Foreskin keratinocyte (primary cell): ENCODE measurements at places on chromosomes 4 and X. TPM values are rescaled to one million over a fixed set of nuclear protein-coding genes. Genes with fewer than 3 reads are reported as not detected.
A peak's percentile ranks its signal among the peaks of the same experiment; 100 is the strongest.

GPR50 gene
- not detected in 2 replicates for total RNA-seq

DNA sequence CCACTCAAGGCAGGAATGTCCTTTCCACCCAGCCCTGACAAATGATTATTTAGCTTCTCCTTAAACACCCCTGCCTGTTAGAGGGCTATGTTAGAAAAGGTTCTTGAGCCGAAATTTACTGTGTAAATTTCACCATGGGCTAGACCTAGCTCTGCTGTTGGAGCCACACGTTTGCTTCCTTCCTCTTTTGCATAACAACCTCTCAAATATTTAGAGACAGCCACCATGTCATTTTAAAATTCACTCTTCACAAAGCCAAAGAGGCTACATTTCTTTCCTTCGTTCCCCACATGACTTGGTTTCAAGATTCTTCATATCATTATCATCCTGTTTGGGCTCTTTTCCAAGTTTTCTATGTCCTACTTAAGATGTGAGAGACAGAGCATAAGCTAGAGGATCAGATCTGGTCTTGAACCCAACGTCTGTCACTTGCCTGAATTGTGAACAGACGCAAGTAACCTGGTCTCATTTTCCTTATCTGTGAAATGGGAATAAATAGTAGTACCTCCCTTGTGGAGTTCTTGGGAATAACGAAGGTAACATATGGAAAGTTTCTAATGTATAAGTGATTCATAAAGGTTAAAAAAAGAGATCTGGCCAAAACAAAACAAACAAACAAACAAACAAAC lies 6.7 kb downstream of the DOCK11 start:
- DNase-seq, result no peak

NDNF gene
- not detected in 2 replicates for total RNA-seq

GRCh38 chrX:139538907-139539790 lies 8.6 kb downstream of the F9 start:
- no peak for DNase-seq

DNA sequence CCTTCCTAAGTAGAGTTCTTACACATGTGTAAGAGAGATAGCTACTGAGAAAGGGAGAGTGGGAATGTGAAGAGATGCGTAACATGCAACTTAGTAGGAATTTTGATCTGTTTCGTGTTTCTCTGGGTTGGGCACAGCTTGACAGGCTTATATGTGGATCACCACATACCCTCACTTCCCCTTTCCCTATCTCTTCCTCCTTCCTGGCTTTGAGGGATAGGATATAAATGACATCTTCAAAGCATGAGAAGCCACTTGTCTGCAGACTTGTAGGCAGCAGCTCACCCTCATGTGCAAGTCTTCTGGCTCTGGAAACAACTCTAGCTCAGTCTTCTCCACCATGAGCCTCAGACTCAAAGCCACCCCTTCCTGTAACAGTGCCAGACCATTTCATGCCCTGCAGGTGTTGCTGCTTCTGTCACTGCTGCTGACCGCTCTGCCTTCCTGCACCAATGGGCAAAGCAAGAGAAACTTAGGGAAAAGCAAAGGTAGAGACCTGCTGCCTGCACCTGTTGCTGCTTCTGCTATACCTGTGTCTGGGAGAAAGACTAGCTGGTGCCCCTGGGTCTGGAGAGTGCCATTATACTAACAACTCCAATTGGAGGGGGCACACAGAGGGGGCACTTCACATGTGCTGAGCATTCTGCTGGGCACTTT lies 5.4 kb upstream of the PF4V1 start:
- no peak for DNase-seq

DNA sequence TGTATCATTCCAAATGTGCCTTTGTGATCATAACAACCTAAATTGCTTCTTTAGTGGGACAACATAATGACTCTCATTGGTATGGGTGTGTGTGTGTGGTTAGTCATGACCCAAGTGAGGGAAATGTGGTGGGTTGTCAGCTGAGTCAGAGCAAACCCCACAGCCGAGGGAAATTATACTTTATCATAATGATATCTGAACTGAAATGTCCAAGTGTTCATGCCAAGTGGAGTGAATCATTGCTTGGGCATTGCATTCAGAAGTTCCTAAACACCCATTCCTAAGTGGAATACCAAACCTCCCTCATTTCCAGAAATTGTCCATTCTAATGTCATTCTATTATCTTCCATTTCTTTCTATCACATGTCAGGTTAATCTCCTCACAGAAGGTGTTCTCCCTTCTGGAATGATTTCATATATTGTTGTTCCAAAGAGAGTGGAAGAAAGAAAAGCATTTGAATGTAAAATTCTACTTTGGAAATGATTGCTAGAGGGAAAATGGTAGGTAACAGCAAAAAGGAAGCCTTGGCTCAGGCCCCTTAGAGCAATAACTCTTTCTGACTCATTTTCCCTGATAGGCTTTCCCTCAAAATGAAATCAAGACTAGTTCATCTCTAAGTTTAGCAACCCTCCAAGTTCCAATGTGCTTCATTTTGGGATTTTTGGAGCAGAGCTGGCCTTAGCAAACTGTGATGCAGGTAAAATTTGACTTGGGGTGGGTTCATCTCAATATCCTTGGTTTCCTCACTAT lies 230.7 kb upstream of the KCNIP4 start:
- DNase-seq, result peak; percentile 91

DNA sequence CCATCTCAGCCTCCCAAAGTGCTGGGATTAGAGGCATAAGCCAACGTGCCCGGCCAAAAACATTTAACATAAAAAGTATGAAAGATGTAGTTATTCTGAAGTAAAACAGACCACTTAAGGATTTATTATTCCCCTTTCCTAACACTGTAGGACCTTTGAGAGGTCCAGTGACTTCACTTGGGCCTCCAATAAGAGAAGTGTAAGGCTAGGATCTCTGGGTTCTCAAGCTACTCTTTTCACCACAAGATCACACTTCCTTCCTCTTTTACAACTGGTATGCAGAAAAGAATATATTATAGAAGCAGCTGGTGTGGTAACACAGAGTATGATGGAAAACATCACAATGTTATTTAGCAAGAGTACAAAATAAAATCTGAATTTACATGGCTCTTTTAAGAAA lies 30.2 kb upstream of the CCNG2 start:
- no peak for DNase-seq

RRAGB gene
- 7.1 and 8.0 TPM in 2 replicates for total RNA-seq

GRCh38 chrX:578531-578930 lies 52.1 kb upstream of the SHOX start:
- DNase-seq, result no peak

DNA sequence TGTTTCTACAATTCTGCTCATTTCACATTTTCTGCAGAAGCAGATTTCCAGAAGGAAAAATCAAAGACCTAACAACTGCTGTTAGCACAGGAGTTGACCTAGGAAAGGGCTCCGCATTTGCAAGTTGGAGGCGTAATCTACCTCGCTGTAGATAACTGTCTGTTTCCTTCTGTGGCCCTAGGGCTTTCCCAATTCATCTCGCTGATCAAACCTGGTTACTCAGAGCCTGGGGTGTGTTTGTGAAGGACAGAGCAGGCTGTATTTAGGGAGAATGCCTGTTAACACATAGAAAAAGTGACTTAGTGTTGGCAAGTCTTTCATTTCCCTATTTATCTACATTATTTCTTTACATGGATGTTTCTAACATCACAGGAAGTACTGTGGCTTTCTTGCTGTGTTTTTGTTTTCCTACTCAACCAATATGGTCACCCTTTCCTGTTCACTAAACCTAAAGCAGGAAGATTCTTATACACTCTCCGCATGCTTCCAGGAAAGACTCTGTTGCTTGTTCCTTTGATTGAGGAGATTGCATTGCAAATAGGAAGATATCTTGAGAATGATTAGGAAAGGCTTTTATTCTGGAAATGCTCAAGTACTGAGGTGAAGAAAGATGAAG lies 40.5 kb downstream of the AGA start:
- DNase-seq, result no peak

DNA sequence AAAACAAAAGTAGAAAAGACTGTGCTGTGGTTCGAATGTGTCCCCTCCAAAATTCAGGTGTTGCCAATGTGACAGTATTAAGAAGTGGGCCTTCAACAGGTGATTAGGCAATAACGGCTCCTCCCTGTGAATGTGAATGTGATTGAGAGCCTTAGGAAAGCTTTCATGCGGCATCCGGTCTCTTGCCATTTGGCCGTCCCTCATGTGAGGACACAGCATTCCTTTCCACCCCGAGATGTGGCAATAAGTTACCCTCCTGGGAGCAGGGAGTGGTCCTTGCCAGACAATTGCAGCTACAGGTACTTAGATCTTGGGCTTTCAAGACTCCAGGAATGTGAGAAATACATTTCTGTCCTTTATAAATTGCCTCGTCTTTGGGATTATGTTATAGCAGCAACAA lies 129.3 kb downstream of the CPEB2 start:
- no peak for DNase-seq

GRCh38 chr4:67038228-67038566 lies 507.1 kb downstream of the CENPC start:
- DNase-seq, result no peak

DNA sequence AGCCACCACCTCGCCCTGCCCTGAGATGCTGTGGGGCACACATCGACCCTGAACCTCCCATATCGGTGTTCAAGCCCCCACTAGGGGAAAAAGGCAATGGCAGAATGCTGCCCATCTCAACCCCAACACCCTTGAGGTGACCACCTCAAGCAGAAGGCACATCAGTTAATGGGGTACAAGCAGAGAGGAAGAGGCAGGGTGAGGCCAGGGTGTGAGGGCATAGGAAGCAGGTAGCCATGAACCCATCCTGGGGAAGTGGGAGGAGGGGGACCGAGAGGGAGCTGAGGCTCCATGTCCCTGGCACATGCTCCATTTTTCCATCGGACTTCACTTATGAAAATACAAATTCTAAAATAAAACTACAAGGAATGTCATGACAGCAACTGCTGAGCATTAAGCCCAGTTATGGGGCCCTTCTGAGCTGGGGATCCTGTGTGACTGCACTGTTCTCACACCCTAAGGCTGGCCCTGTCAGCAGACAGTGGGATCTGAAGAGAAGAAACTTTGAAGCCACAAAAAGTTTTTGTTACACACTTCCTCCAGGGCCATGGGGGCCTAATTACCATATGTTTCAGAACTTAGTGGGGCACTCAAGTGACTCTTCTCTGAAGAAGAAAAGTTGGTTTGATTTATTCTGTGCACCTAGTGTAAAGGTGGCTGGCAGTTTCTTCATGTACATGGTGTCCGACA lies 68.2 kb upstream of the FAM241A start:
- no peak for DNase-seq

TSPAN7 gene
- total RNA-seq, result 0.24 and 0.28 TPM in 2 replicates

NAP1L5 gene
- 0.88 and 1.3 TPM in 2 replicates for total RNA-seq

RXFP1 gene
- not detected in 2 replicates for total RNA-seq

DNA sequence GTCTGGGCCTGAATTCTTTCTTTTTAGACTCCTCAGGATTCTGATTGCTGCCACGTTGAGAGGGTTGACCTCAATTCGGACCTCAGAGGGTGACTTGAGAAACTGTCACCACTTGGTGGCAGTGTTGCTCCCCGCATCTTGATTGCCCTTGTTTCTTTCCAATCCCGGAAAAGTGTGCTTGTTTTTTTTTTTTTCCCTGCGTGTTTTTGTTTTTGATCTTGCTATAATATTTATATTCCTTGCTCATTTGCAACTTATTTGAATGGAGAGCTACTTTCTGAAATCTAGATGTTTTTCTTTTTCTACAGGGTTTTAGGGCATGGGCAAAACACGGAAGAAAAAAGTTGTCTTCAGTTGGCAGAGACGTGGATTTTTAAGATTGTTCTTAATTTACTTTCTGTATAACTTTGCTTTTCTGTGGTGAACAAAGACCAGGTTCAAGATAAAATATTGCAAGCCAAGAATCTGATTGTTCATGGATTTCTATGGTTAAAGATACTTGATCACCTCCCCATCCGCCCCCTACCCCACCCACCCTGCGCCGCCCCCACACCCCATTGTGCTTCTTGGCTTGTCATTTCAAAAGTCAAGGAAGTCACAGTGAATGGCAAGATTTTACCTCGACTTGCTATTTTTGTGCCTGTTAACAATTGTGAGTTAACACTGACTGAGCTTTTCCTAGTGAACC lies 102.0 kb downstream of the PTTG2 start:
- DNase-seq, result peak; percentile 45

GRCh38 chr4:121706595-121707021 lies 9.8 kb upstream of the ANXA5 start:
- DNase-seq, result no peak

- DNase-seq, result no peak
Observed at GRCh38 chrX:124863303-124863702, 456.4 kb upstream of the TEX13C start.

GRCh38 chr4:108140328-108140727 lies 28.4 kb downstream of the LEF1 start:
- no peak for DNase-seq

DNA sequence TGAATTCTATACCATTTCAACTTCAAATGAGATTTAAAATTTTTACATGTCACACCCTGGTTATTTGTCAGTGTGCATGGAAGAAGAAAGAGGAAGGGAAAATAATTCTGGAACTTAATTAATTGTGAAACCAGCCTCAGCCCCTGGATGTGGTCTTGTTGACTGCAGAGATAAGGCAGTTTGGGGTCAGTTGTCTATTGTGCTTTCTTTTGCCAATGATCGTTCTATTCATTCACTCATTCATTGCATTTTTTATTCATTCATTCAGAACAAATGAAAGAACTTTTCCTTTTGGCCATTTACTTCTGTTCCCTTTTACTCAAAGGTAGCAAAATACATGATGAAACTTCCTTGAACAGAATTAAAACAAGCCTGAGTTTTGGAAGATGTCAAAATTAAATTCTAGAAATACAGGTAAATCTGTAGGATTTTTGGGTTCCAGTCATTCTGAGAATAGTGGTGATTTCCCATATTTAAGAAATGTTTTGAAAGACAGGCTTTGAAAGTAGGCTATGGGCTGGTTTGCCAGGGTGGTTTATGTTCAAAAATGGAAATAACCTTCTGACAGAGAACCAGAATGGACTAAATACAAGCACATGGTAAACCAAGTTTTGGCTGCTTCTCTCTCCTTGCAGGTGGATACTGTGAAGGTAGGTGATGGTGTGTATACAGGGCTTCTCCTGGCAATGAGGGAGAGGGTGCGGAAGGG lies 35.7 kb downstream of the PARM1 start:
- no peak for DNase-seq

DNA sequence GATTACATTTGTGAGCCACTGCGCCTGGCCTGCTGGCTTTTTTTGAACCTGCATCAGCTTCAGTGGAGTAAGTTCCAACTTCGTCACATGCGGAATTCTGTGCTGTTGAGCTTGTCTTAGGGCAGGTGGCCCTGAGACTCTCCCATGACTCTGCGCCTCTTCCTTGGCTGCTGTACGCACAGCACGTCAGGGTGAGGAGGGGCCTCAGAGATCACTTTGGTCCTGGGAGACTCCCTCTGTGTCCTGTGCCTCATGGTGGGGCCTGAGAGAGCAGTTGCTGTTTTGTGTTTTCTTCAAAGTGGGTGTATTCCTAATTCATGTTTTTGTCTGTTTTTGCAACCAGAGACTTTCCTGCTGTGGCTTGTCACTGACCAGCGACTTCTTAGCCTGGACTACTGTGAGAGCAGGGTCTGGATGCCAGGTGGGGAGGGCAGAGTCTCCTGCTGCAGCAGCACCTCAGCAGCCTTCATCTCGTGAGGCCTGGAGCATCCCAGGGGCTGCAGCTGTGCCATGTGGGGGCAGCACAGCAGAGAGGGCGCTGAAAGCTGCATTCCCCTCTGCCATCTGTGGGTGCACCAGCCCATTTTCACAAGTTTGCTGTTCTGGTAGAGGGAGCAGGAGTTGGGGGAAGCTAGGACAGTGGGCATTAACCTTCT lies 107.8 kb downstream of the TNIP2 start:
- no peak for DNase-seq

CFP gene
- 0.11 and 0.20 TPM in 2 replicates for total RNA-seq
